ENCODE measurements at places on chromosomes 6 and 20.
A peak's percentile ranks its signal among the peaks of the same experiment; 100 is the strongest.

DNA sequence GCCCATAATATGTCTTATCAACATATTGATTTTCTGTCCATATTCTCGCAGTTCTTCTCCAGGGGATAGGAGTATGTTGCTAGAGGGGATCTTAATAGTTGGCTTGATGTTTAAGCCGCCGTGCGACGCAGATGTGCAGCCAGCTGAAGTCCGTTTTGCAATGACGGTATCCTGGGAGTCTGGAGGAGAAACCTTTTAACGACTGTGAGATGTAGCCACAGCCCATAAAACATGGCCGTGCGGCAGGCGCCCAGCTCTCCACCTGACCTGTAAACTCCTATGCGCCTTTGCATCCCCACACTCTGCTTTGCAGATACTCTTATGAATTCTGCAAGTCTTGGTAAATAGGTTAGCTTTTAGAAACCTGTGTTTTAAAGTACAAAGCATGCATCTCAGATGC lies 36.9 kb downstream of the BMP6 start:
- no peak for DNase-seq

- no peak for DNase-seq
These were observed 33.9 kb downstream of the SCAF8 start for GRCh38 chr6:154767003-154767723.

DNA sequence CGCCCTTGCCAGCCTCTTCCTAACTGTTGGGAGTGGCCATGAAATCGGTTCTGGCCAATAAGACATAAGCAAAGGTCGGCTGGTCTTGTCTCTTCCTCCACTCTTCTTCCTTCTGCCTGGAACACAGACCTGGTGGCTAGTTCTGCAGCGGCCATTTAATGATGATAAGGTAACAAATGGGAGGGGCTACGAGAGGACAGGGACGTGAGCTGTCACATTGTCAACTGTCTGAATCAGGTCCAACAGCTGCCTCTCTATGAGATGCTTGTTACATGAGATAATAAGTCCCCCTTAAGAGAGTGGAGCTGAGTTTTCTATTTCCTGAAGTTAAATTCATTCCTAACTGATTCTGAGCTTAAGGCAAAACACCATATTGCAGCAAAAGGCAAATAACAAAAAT lies 12.5 kb upstream of the TMEM242 start:
- no peak for DNase-seq

- DNase-seq, result no peak
These were observed 48.6 kb downstream of the HAO1 start for GRCh38 chr20:7891705-7892104.

GRCh38 chr20:47464380-47465101 lies 37.1 kb upstream of the NCOA3 start:
- DNase-seq, result peak; percentile 94

- DNase-seq, result no peak
These were observed 112.8 kb downstream of the TBX18 start for GRCh38 chr6:84651583-84651982.

Data from foreskin keratinocyte (primary cell).